ENCODE measurements at places on chromosomes 11 and 22. TPM values are rescaled to one million over a fixed set of nuclear protein-coding genes. Genes with fewer than 3 reads are reported as not detected.

Gene RIMBP3C
- 0.33 TPM for total RNA-seq

Gene SCUBE2
- total RNA-seq = not detected

Gene FOLR2
- total RNA-seq = not detected

Gene DEUP1
- total RNA-seq = not detected

Gene AIFM3
- total RNA-seq = 0.23 TPM

Gene CCDC81
- 0.45 TPM for total RNA-seq

Gene TPBGL
- total RNA-seq = 0.38 TPM
